NCI-H1694 treated with DMSO at 0.1 percent for 48 hours (cell line): ENCODE measurements at places on chromosomes 2 and 18.

DNA sequence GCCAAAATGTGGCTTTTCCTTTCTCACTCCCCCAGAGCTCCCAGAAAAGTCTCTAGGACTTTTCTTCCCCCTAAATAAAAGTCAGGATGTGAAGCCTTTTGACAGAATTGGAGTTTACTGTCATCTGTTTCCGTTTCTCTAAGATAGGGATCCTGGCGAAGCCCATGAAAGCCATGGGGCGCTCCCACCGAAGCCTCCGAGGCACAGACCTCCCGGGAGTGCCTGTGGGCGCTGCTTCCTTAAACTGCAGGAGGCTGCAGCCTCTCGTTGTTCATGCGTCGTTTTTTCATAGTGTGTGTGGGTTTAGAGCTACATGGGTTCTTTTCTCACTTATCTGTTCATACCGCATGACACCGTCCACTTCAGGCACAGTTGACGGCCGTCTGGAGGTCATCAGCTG is 56.8 kb downstream of the ASAP2 start:
- DNase-seq, result no peak

- no peak for DNase-seq
These were observed 140.9 kb downstream of the CAPN13 start for GRCh38 chr2:30666266-30666874.

DNA sequence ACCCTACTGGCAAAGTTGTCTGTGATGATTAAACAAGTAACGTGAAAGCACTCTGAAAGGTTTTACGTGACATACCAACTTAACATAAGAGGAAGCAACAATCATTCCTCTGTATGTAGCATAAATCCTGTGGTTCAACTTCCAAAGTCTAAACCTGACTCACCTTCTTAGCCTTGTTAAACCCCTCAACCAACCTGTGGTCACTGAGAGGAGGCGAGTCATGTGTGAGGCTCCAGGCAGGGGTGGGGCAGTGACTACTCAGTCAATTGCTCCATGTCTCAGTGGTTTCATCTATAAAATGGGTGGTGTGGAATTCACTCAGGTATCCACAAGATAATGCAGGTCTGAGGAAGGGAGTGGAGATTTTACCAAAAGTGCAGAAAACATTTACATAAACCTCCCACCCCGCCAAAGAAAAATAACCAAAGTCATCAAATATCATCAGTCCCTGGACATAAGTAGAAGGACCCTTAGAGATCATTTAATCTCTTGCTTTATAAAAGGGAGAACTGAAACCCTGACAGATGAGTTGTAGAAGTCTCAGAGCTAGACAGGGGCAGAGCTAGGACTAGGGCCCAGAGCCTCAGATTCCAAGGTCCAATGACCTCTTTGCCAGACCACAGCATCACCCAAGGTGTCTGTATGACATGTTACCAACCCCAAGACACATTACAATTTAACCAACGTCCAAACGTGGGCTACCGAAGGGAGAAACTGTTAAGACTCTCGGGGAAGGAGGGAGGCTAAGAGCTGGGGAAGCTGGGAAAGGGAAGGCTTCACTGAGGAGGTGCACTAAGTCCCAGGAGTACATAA is 3.7 kb upstream of the PCBP1 start:
- DNase-seq, result no peak

DNA sequence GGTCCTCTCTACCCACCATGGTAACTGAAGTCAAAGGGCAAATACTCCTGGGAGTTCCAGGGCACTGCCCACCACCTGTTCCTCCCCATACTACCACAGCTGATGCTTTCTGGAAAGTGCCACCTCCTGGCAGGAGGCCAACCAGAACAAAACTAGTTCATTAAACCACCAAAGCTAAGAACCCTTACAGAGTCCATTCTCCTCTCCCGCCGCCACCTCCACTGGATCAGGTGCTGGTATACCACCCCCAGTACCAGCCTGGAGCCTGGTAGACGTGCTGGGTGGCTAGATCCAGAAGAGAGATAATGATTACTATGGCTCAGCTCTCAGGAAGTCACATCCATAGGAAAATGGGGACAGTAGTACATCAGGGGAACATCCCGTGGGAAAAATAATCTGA is 300.9 kb downstream of the RIT2 start:
- no peak for DNase-seq

DNA sequence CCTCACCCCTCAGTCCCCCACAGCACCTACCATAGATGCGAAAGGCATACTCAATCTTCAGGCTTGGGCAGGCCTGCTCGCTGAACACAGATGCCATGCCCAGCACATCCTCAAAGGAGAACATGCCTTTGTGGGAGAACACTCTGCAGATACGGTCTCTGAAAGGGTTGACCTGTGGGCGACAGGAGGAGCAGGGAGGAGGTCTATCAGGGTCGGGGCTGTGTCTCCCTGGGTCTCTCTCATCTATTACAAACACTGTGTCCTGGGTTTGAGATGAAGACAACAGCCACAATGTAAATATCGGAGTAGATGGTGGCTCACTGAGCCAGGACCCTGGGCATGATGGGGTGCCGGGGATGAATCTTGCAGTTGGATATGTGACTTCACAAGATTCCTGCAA is 46.0 kb downstream of the CIB4 start:
- no peak for DNase-seq
